Nephron progenitor cell (in vitro differentiated cells): ENCODE measurements at places on chromosomes 7 and 10.

DNA sequence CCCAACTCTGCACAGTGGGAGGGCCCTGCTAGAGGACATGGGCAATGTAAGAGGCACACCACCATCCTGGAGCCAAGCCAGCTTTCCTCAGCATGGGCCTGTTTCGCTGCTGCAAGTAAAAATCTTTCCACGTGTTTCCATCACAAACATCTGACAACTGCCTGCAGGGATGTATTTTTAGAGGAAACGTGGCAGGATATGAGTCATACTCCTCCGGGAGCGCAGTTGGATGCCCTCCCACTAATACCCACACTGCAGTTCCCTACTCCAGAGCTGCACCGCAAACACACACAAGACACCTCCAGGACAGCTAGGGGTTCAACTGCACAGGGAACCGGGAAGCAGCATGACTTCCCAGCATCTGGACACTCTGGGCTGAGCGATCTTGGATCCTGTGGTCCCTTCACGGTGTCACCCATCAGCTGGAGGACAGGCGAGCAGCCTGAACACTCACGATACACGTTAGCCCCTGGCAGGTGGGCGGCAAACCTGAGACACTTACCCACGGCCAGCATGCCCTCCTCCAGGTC lies 26.1 kb downstream of the PLAC9 start:
- no peak for DNase-seq

GRCh38 chr10:12807096-12807755 lies 194.3 kb downstream of the CCDC3 start:
- no peak for DNase-seq

- no peak for DNase-seq
Measured at GRCh38 chr10:3537518-3537917, 247.5 kb downstream of the KLF6 start.

GRCh38 chr10:35614312-35614711 lies 9.2 kb downstream of the GJD4 start:
- DNase-seq, result no peak

DNA sequence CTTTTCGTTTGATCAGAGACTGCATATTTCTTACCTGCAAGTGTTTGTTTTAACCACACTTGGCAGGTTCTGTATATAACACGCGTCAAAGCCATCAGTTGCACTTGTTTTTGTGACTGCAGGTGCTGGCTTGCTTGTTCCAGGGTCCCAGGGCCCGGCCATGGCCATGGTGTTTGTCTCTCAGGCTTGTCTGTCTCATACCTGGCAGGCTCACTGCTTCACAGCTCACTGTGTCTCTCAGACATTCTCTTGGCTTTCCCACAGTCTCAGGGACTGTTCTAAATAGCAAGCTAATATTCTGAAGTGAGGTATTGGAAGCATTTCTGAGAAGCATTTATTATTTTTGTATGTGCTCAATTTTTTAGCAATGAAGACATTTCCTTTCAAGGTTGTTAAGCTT lies 46.9 kb downstream of the GPR141 start:
- no peak for DNase-seq

DNA sequence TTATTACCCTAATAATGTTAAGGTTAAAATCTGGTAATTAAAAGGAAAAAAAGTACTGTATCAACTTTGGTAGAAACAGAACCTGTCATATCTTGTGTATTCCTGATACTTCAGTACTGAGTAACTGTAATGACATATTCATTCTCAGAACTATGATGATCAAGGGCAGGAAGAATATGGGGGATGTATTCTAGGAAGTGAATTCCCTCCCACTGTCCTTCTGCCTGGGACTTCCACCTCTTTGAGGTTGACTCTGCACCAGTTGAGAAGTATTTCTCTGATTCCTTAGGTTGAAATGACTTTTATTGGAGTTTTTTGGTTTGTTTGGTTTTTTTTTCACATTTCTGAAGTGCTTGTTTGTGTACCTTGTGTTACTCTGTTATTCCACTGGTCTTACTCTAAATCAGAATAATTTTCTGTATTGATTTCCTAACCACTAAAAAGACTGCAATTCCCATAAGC lies 36.9 kb downstream of the WASL start:
- DNase-seq, result no peak

- no peak for DNase-seq
Measured at GRCh38 chr7:145989469-145989868, 127.1 kb upstream of the CNTNAP2 start.

GRCh38 chr7:102471791-102472125 lies 7.0 kb downstream of the POLR2J start:
- DNase-seq, result no peak
